ENCODE measurements at places on chromosomes 6 and 20. TPM values are rescaled to one million over a fixed set of nuclear protein-coding genes. Genes with fewer than 3 reads are reported as not detected.

DNA sequence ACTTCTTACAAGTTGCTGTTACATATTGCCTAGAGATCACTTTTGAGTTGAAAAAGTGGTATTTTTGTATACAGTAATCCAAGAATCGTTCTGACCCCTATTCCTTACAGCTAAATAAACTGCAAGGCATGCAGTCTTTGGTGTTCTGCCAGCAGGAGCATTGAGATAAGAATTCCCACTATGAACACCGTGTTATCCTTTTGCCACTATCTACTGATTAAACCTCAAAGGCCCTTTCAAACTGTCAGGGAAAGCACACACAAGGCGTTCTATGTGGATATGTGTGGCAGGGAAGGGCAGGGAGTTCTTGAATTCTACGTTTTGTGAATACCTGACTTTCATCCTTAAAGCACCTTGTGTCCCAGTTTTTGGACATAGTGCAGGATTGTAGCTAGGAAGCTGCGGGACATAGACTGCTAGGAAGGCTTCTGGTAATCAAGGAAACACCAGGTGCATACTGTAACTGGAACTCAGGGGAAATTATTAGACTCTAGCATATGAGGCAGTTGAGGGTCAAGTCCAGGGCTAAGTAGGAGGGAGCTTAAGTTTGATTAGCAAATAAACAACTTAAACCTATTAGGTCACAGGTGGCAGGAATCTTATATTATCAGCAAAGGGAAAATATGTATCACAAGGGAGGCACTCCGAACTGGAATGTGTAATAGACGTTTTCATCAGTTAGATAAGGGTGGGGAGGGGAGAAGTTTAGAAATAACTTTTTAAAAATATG, 506.6 kb downstream of the RNF144B start:
- no peak for DNase-seq

DNA sequence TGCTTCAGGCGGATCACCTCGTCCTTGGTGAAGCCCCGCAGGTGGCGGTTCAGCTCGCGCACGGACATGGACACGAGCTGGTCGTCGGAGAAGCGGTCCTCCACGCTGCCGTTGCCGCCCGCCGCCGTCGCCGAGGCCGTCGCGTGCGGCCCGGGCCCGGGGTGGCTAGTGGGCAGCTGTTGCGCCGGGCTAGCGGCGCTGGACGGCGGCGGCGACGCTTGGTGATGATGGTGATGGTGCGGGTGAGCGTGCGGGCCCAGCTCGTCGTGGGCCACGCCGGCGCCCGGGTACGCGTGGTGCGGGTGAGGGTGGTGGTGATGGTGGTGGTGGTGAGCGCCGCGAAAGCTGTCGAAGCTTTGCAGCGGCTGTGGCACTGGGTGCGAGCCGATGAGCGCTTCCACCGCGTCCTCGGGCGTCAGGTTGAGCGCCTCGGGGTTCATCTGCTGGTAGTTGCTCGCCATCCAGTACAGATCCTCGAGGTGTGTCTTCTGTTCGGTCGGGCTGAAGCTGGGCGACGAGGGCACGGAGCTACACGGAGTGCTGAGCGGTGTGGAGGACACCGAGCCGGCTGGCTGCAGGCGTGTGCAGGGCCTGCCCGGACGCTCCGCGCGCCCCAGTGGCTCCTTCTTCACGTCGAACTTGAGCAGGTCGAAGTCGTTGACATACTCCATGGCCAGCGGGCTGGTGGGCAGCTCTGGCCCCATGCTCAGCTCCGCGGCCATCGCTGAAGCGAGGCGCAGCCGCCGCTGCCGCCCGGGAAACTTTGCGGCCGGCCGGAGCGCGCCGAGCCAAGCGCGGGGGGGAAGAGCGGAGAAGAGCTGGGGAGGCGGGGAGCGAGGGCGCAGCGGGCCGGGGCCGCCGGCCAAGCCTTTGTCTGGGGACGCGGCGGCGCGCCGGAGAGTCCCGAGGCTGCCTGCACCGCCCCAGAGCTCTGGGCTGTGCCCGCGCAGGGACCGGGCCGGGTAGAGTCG, 622 bp downstream of the MAFB start:
- no peak for DNase-seq

DNA sequence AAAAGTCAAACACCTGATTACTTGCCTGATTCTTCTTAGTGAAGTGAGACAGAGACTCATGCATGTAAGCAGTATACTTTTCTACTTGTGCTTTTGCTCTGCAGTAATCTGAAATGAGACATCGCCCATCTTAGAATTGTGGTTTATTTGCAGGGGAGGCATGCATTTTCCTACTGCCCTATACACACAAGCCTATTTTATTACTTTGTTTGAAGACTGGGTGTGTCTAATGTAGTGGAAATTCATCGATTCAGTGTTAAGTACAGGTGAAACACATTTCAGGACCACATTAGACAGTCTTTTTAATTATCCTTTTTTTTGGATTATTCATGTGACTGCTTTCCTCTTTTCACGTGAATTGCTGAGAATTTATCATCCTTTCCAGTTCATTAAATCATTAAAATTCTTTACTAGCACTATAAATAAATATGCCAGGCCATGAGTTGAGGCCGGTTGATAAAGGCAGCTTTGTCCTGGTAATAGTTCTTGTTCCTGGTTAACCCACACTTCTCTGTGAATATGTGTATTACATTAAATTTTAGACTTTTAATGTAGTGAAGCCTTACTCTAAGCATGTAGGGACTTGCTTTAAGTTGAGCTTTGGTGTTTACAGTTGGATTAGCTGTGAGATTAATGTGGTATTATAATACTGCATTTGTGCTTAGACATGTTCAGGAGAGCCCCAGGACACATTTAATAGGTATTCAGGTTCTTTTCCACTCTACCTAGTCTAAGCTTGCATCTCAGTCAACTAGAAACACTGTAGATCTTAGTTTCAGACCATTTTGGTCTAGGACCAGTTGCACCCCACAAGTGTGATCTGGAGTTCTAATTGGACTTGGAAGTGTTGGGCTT, 10.8 kb upstream of the BTBD3 start:
- no peak for DNase-seq

- DNase-seq, result no peak
These were observed 39.5 kb downstream of the HDDC2 start for GRCh38 chr6:125262016-125263013.

GRCh38 chr6:144055121-144055931, 40.0 kb downstream of the SF3B5 start:
- DNase-seq, result no peak

C20orf204 gene
- total RNA-seq, result 0.21 TPM

CDC5L gene
- total RNA-seq, result 22.9 TPM
